Frontal cortex (tissue), 4 donors: ENCODE measurements at places on chromosomes 2 and 18. TPM values are rescaled to one million over a fixed set of nuclear protein-coding genes. Genes with fewer than 3 reads are reported as not detected.

The HOXD8 gene
- total RNA-seq, result not detected

The RFTN2 gene
- total RNA-seq, result 22.8 TPM

The SLC9A4 gene
- under 0.01 TPM for total RNA-seq

The ALKAL2 gene
- total RNA-seq, result 2.0 TPM

The VIT gene
- 0.41 TPM for total RNA-seq

The ERICH2 gene
- total RNA-seq, result not detected

The AGXT gene
- not detected for total RNA-seq

The IL18RAP gene
- 0.41 TPM for total RNA-seq

The UGT1A10 gene
- total RNA-seq, result not detected

The TTL gene
- 70.1 TPM for total RNA-seq

The MERTK gene
- total RNA-seq, result 2.4 TPM

The HOXD9 gene
- total RNA-seq, result not detected

The SP5 gene
- total RNA-seq, result 0.82 TPM

The LRRC30 gene
- not detected for total RNA-seq

The INHA gene
- total RNA-seq, result 0.41 TPM

The FAM237A gene
- total RNA-seq, result not detected

The ELOA2 gene
- not detected for total RNA-seq

The RPRM gene
- total RNA-seq, result 154 TPM

The MYOM1 gene
- total RNA-seq, result 0.82 TPM

The CDKL4 gene
- total RNA-seq, result 14.7 TPM

The KANSL3 gene
- total RNA-seq, result 22.0 TPM

The KCNG2 gene
- under 0.01 TPM for total RNA-seq

The EVX2 gene
- not detected for total RNA-seq

The KLHL29 gene
- 14.3 TPM for total RNA-seq

The B3GNT7 gene
- total RNA-seq, result 0.82 TPM

The GAD1 gene
- 80.7 TPM for total RNA-seq

The PARD6G gene
- 9.4 TPM for total RNA-seq

The HOXD10 gene
- total RNA-seq, result not detected

The EML6 gene
- 5.3 TPM for total RNA-seq

The GRB14 gene
- total RNA-seq, result 15.1 TPM

The MOGAT1 gene
- total RNA-seq, result not detected

The RIT2 gene
- 29.3 TPM for total RNA-seq

The CIB4 gene
- not detected for total RNA-seq

The CABLES1 gene
- 4.9 TPM for total RNA-seq

The LOXHD1 gene
- 0.41 TPM for total RNA-seq

The PLGLB2 gene
- 0.41 TPM for total RNA-seq

The BMP10 gene
- not detected for total RNA-seq

The CREG2 gene
- total RNA-seq, result 9.8 TPM

The DUSP2 gene
- 4.5 TPM for total RNA-seq

The IL36G gene
- total RNA-seq, result under 0.01 TPM

The PLCL1 gene
- 32.6 TPM for total RNA-seq

The NTSR2 gene
- 0.82 TPM for total RNA-seq
